ENCODE measurements at places on chromosomes 5 and 9.
A peak's percentile ranks its signal among the peaks of the same experiment; 100 is the strongest.

GRCh38 chr5:9197881-9198260 lies 348.0 kb downstream of the SEMA5A start:
- DNase-seq = no peak

GRCh38 chr5:180633283-180634177 lies 15.9 kb downstream of the FLT4 start:
- no peak for DNase-seq

GRCh38 chr5:82590112-82590511 lies 312.0 kb upstream of the RPS23 start:
- no peak for DNase-seq

DNA sequence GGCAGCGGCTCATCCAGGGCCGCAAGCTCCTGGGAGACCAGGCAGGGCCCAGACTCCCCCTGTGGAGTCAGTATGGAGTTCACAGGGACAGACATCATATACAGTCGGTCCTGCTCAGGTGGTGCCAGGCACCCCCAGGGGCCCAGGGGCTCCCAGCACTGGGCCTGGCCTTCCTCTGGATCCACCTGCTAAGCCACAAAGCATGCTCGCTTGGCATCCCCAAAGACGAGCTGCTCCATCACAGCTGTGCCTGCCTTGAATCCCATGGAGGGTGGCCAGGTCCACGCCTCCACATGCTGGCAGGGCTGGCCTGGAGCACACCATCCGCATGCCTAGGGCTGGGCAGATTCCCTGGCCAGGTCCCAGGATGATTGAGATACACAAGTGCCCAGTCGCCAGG lies 4.6 kb downstream of the BICD2 start:
- DNase-seq = no peak

- no peak for DNase-seq
Observed at GRCh38 chr9:13127131-13127530, 152.4 kb downstream of the MPDZ start.

GRCh38 chr5:168364151-168364661 lies 72.8 kb downstream of the WWC1 start:
- DNase-seq = no peak

GRCh38 chr9:106921341-106921899 lies 58.5 kb downstream of the ZNF462 start:
- DNase-seq = no peak

GRCh38 chr9:101037430-101037829 lies 8.9 kb downstream of the PLPPR1 start:
- no peak for DNase-seq

- no peak for DNase-seq
Observed at GRCh38 chr9:10875752-10876151, 262.9 kb upstream of the PTPRD start.

- no peak for DNase-seq
Observed at GRCh38 chr5:72822944-72823343, 6.5 kb downstream of the TNPO1 start.

- DNase-seq = no peak
Observed at GRCh38 chr5:67098656-67099055, 97.9 kb downstream of the CD180 start.

DNA sequence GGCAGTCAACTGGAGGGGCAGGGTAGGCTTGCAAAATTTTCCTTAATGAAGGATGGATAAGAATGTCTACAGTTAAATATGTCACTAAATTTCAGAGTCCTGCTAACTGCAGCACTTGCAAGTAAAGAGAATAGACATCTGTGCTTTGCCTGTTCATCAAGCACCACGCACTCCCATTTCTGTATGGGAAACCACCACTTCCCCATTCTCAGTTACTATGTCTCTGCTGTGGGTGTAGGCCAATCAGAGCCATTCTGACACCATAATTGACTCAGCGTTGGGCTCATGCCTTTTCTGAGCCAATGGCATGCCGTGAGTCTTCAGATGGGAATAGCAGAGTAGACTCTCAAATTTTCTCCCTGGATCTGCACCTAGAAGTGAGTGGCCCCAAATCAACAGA lies 247.5 kb downstream of the GABRB2 start:
- DNase-seq = no peak

GRCh38 chr5:172868924-172869591 lies 35.0 kb downstream of the ERGIC1 start:
- DNase-seq = peak; percentile 49

DNA sequence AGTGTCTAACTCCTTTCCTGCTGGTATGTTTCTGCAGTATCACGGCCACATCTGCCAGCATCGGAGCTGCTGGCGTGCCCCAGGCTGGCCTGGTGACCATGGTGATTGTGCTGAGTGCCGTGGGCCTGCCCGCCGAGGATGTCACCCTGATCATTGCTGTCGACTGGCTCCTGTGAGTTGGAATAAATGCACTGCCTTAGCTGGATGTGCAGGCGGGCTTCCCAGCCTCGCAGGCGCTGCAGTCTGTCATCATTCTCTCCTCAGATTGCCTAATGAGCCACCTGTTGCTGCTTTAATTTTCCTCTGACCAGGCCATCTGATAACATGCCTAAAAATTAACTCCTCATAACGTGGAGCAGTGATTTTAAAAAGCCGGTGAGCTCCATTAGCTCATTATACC lies 79.1 kb upstream of the PLPP6 start:
- DNase-seq = no peak

DNA sequence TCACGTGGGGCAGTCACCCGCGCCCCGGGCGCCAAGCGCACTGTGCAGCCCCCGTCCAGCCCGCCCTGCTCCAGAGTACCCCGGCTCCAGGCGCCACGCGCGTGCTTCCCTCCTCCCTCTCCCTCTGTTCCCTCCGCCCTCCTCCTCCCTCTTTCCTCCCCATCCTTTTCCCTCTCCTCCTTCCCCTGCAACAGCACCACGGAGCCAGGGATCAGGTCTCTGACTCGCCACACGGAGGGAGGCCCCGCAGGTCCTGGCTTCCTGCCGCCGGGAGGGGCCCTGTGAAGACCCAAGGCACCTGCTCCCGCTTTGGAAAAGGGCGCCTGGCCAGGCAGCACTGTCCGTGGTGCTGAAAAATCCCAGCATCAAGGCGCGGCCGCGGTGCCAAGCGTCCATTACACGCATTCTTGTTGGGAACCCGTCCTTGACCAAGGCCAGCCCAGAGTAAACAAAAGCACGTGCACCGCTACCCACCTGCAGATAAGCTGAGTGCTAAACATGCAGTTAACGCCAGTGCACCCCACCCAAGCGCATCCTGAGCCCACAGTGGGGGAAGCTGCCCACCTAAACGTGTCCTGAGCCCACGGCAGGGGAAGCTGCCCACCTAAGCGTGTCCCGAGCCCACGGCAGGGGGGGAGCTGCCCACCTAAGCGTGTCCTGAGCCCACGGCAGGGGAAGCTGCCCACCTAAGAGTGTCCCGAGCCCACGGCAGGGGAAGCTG lies 21.7 kb downstream of the SLC6A18 start:
- DNase-seq = no peak

- DNase-seq = no peak
Observed at GRCh38 chr9:7333719-7334118, 465.9 kb downstream of the DMAC1 start.

- DNase-seq = no peak
Observed at GRCh38 chr5:154646745-154647113, 108.4 kb upstream of the LARP1 start.

DNA sequence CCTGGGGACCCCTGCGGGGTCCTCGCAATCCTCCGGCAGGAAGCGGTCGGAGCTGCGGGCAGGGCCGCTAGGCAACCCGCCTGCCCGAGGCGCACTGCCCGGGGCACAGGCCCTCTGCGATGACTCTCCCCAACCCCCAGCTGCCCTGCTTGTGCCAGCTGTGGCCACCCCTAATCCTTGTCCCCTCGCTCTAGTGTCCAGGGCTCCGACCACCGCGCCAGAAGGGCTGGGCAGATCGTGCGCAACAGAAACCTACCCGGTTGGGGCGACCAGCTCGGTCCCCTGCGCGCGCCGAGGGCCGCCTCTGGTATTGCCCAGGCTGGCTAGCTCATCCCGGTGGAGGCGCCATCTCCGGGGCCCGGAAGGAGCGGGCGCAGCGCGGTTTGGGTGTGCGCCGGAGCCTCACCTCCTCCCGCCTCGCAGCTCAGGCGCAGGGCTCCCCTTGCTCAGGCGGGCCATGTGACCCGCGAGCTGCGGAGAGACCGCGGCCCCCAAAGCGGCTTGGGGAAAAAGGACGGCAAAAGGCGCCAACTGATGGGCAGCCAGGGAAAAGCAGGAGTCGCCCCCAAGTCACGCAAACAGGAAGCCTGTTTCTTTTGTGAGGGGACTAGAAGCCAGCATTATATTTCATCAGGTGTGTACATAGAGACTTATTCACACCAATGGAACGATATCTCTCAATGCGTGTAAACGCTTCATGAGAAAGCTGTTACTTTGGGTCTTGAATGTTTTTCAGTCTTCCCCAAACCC lies 46.8 kb upstream of the RNF20 start:
- no peak for DNase-seq

DNA sequence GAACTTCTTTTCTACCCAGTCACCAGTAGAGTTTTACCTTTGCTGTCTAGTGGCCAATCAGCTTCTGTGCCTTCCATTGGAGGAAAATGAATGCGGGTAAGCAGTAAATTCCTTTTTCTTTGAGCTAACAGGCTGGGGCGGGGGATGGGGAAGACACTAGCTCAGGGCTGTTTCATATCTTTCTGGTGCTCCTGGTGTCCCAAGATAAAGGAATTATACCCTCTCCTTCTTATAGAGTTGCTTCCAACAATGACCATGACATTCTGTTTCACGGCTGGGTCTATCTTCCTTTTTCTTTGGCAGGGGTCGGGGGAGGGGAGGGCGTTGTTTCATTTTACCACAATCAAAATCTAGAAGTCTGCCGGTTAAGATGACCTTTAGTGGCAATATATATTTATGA lies 51.2 kb upstream of the RPS23 start:
- no peak for DNase-seq

GRCh38 chr5:93721071-93721470 lies 20.3 kb downstream of the POU5F2 start:
- DNase-seq = no peak

DNA sequence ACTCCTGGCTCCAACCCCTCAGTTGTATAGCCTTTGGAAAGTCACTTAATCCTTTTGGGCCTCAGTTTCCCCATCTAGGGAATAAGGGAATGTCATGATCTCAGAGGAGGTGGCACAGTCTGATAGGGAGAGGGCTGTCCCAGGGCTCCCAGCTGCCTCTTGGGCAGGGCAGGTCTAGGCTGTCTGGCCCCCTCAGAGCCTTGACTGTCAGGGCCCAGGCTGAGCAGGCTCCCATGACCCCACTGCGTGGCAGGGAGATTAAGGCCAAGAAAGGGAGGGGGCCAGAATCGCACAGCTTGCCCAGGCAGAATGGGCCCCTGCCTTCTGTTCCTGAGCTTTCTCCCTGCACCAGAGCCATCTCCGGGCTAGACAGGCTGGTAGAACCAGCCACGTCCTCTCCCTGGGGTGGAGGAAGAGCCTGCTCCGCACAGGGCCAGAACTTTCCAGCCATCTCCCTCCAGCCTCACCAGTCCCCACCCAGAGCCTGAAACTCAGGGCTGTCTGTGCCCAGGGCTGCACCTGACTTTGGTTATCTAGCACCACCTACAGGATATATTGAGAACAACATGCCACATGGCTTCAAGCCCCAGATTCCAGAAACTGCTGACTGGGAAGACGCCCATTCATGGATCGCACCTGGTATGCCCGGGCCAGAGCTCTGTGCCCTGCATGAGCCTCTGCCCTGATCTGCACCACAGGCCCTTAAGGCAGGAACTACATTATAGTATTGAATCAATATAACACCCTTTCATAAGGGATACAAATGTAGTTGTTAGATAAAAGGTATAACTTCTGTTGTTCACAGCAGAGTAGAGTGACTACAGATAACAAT lies 32.1 kb downstream of the NAIF1 start:
- no peak for DNase-seq

- no peak for DNase-seq
Observed at GRCh38 chr5:173671121-173671949, 54.9 kb upstream of the BOD1 start.

DNA sequence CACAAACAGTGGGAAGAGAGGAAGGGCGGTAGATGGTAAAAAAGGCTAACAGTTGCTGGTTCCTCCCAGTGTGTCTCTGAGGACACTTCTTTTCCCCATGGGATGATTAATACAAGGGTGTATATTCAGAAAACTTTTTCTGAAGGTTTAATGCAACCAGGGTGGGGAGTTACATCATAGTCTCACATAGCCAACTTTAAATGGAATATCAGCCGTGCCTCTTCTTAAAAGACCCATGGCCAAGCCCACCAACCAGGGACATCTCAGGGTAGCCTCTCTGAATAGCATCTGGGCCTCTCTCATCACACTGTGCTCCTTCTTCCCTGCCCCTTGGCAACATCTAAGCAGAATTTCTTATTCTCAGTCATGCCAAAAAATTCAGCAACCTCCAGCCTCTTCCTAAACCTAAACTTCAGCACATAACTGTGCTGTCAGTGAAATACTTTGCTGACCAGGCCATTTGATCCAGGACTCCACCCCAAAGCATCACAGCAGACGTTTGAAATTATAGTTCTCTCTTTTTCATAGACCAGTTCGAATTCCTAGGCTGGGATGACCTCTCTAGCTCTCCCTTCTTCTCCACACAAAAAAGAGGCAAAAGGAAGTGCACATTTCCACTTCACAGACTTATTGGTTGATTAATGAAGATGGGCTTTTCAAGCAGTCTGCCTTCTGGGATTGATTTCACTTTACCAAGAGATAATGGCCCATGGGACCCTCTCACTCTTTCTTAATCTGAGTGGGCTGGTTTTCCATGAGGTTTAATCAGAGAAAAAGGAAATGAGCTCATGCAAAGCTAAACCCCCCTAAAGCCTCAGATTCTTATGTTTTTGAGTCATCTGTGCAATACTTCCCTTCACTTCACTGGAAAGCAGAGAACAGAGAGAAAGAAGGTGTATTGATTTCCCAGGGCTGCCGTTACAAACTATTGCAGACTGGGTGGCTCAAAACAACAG lies 85.1 kb upstream of the RAI14 start:
- no peak for DNase-seq

DNA sequence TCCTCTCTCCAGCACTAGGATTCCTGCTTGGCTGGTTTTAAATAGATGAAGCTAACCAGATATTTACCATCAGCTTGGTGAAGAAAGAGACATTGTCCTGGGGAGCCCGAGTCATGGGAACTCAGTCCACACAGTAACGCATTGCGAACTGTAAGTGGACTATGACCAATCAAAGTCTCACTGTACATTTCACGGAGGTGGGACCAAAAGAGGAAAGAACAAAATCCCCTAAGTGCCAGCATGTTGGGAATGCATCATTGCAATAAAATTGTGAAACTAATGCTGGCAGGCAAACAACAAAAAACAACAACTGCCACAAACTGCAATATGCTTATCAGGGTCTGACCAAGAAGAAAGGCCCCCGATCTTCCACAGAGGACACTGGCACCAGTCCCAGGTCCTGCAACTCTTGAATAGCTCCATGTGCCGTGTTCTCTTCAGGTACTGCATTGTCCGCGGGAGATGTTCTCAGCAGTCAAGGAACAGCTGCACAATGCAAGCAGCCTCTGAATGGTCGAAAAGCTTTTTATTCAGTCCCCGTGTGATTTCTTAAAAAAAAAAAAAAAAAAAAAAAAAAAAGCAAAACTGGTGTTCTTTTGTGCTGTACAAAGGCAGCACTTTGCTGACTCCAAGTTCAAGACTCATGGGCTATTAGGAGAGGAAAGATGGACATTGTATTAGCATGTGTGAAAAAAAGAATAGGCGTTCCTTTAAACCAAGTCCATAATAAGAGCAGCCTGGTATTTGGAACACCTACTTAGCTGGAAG lies 38.1 kb downstream of the SEMA6A start:
- no peak for DNase-seq
